ENCODE measurements at places on chromosomes 12 and 14.

GRCh38 chr12:15356951-15357364, 34.6 kb downstream of the PTPRO start:
- no peak for DNase-seq

DNA sequence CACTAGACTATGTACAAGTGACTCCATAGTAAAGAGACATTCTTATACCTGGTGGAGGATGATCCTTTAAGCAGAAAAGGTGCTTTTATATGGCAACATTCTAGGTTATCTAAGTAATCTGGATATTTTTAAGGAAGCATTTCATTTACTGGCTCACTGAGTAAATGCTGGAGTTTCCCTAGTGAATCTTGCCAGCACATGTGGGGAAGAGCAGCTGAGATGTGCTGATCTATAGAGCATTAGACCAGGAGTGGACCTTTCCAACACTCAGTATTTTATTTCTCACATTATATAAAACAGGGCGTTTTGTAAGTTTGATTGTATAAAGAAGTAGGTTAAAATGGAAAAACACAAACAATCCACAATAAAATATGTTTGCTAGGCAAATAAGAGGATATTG, 478.5 kb downstream of the ATP23 start:
- no peak for DNase-seq

DNA sequence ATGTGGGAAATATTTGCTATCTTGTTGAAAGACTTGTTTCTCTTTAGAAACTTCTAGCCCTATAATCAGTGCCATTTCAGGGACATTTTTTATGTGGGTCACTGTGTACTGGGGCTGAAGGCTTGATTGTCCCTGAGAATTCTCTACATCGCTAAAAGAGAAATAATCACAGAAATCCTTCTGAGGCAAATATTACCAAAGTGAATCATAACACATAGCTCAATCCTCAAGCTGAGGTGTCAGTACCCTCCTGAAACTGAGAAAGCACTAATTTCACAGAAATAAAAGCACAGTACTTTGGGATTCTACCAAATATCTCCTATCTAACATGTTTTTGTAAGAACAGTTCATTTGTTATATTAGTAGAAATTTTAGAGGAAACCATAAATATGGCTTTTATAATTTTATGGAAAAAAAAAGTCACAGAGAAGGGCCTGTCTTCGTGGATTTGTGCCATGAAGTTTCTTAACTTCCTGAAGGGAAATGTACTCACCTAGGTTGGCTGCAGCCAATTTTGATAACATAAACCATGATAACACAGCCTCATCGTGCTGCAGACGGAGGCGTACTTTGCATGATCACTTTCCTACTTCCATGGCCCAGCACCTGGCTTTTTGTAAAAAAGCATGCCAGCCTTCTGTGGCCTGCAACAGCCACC, 163.7 kb upstream of the HIF1A start:
- DNase-seq: no peak

DNA sequence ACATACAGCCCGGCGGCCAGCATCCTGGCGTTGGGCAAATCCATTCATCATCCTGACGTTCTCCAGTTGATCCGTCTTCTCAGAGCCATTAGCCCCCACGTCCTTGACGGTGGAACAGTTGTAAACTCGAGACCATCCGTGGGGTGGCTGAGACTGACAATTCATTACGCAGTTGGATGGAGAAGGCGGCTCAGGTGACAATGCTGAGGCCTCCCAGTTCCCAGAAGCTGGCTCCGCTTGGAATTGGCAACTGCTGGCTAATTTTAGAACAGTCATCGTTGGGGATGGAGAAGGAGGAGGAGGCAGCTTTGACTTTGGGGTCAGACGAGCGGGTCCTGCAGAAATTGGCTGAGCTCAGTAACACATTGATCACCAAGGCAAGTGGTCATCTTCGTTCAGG, 186.5 kb downstream of the PHETA1 start:
- no peak for DNase-seq

GRCh38 chr12:28575593-28576205, 385.4 kb downstream of the CCDC91 start:
- DNase-seq: no peak

- no peak for DNase-seq
These were observed 59.9 kb upstream of the CCDC60 start for GRCh38 chr12:119274636-119275065.

DNA sequence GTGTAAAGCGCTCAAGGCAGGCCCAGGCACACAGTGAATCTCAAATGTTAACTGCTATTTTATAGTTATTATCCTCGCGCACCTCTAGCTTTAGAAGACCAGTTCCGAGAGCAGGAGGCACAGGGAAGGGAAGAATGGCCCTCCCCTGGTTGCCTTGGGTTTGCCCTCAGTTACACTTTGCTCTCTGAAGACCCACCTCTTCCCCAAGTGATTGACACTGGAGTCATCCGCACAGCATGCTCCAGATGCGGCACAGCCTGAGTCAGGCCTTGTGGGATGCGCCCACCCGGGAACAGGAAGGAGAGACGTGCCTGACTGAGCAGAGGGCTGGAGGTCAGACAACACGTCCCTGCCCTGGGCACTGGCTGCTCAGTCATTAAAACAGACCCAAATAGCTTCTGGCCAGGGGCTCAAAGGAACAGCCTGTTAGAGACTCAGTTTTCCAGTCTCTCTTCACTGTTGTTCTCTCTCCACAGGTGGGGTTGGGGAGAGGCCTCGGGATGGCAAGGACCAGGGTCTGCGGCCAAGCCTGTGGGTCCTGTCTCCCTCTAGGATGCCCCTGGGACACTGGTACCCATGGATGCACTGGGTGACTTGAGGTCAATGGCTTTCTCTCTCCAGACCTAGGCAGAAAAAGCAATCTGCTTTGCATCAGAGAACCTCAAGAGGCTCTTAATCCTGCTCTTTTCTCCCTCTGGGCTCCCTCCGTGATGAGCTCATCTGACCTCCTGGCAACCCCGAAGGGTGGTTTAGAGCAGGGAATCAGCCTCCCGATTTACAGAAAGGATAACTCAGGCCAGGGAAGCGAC, 13.6 kb upstream of the MLXIP start:
- peak; percentile 61 for DNase-seq

DNA sequence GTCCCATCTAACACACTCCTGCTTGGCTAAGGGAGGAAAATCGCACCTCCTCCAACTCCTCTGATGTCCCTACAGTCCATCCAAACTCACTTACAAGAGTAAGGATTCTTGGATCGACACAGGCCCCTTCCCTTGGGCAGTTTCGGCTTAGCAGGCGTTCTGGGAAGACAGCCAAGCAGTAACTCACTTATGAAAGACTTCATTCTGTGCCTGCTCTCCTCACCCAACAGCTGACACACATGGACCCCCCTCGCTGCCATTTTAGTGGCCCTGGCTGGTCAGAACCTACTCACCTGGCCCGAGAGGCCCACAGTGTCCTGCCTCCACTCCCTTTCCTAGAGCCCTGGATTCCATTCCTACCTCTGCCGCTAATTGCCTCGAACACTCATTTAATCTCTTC, 52.3 kb upstream of the BCL2L14 start:
- DNase-seq: no peak

GRCh38 chr14:94027566-94028449, 1.7 kb downstream of the OTUB2 start:
- DNase-seq: no peak

GRCh38 chr12:54404061-54405004, 14.7 kb downstream of the ITGA5 start:
- no peak for DNase-seq

GRCh38 chr12:23536293-23536692, 413.2 kb downstream of the SOX5 start:
- no peak for DNase-seq

DNA sequence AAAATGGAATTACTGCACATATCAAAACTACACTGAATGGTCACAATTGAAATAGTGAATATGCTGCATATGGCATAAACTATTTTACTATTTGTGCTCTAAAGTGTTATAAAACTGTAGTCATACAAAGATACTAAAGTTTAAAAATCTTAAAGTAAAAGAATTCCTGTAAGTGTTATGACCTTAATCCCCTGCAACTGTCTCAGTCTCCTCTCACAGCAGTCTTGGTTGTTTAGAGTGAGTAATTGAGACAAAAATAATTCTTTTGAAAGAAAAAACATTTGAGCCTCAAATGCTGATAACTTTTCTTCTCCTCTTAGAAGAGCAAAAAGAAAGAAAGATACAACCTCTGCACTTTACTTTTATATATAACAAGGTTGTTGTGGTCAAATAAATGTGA, 99.9 kb downstream of the SYT1 start:
- no peak for DNase-seq

GRCh38 chr14:33834466-33835260, 116.2 kb downstream of the EGLN3 start:
- DNase-seq: no peak

DNA sequence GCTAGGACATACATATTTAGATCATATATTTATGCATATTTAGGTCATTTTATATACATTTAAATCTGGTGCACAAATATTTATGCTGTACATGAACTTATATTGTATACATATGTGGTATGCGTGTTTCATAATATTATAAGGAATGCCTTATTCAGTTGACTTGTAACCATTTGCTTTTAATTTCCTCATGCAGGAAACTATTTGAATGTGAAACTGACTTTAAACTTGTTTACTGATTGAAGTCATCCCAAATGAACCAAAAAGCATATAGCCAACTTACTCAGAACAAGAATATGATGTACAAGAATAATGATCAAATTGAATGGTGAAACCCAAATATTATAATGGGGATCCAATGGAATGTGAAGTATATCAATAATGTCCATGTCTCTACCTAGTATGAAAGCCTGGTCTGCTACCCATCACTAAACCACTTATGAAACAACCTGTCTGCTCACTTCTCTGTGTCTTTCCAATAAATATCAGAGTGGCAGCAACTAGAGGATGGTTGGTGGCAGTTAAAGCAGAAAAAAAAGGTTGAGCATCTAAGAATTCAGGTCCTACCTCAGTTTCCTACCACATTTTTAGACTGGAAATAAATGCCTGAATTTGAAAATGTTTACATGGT, 38.3 kb downstream of the RPS6KA5 start:
- DNase-seq: no peak

GRCh38 chr12:16587110-16587453, 18.9 kb downstream of the LMO3 start:
- DNase-seq: no peak

GRCh38 chr12:123571343-123571813, 13.0 kb upstream of the TMED2 start:
- peak; percentile 80 for DNase-seq

DNA sequence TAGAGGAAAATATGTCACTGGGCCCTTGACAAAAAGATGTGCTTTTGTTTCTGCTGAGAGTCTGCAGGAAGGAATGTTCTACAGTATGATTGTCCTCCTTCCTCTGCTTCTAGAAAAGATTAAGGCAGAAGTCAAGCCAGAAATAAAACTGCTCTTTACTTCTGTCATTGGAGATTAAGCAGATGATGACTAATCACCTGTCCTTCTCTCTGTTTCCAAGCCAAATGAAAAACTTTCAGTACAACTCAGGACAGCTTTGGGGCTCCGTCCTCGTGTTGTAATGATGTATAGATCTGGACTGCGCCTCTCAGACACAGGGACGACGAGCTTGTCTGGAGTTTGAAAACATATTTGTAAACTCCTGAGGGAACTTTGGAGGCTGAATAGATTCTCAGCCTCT, 159.3 kb downstream of the DYRK2 start:
- no peak for DNase-seq

- no peak for DNase-seq
These were observed 61.9 kb downstream of the ESR2 start for GRCh38 chr14:64232095-64232838.

DNA sequence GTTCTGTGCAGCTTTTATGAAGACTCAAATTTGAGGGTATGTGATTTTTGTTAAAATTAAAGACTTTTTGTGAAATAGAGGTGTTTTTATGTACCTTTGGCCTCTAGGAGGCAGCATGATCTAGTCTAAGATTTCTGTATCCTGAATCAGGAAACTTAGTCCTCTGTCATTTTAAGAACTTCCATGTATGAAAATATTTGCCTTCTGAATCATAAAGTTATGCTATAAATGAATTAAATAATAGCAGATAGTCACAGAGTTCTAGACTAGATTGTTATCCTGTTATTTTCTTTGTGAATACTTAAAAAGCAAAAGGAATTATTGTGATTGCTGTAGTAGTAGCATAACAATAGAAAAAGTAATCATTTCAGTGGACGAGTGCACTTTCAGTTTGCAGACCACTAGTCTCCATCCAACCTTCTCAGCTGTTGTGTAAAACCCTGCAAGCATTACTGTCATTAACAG, 56.3 kb downstream of the FGD4 start:
- no peak for DNase-seq

GRCh38 chr14:87041290-87042020, 951.5 kb downstream of the GALC start:
- DNase-seq: no peak

DNA sequence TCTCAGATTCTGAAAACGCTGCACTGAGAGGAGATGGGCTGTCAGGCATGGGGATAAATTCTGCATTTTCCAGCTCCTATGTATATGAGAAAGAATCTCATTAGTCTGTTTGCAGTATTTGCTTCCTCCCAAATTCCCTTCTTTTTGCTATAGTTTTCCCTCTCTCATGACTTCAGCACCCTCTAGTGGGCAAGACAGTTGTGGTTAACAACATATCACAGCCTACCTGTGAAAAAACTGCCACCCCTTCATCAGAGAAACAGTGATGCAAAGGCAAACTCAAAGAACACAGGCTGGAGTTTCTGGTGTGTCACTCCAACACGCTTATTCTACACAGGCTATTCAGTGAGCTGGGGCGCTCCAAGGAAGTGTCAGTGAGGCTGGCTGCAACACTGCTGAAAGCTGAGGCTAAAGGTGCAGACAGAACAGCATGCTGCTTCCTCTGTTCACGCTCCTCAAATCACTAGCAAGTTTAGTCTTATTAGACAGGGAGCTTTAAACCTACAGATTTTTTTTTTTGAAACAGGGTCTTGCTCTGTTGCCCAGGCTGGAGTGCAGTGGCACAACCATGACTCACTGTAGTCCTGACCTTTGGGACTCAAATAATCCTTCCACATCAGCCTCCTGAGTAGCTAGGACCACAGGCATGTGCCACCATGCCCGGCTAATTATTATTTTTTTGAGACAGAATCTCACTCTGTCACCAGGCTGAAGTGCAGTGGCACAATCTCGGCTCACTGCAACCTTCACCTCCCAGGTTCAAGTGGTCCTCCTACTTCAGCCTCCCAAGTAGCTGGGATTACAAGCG, 19.3 kb downstream of the ZC2HC1C start:
- DNase-seq: no peak

GRCh38 chr12:128755566-128755965, 68.2 kb downstream of the SLC15A4 start:
- no peak for DNase-seq

DNA sequence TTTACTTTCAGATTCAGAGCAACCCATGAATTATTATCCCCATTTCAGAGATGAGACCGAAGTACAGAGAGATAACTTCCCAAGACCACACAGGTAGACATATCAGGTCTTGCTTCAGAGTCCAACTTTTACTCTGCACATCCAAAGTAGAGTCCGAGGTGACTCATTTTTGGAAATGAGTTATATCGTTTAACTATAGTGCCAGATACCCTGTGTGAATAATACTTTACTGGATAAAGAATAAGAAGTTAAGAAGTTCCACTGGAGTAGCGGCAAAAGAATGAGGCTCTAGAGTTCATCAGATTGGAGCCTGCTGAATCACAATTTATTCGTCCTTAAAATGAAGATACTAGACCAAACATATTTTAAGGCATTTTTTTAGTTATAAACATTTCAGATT, 124.7 kb downstream of the EPS8 start:
- DNase-seq: no peak

- no peak for DNase-seq
These were observed 73.2 kb downstream of the FERMT2 start for GRCh38 chr14:52877628-52878027.

GRCh38 chr12:81249976-81250375, 172.1 kb downstream of the ACSS3 start:
- DNase-seq: no peak

All from NCI-H524 treated with DMSO at 0.1 percent for 48 hours (cell line).